Amniotic stem cell (primary cell): ENCODE measurements at places on chromosomes 12 and 14.

- no peak for DNase-seq
Observed at GRCh38 chr12:131445184-131445774, 265.6 kb upstream of the SFSWAP start.

- DNase-seq, result no peak
Observed at GRCh38 chr14:102574281-102575159, 17.9 kb upstream of the RCOR1 start.

DNA sequence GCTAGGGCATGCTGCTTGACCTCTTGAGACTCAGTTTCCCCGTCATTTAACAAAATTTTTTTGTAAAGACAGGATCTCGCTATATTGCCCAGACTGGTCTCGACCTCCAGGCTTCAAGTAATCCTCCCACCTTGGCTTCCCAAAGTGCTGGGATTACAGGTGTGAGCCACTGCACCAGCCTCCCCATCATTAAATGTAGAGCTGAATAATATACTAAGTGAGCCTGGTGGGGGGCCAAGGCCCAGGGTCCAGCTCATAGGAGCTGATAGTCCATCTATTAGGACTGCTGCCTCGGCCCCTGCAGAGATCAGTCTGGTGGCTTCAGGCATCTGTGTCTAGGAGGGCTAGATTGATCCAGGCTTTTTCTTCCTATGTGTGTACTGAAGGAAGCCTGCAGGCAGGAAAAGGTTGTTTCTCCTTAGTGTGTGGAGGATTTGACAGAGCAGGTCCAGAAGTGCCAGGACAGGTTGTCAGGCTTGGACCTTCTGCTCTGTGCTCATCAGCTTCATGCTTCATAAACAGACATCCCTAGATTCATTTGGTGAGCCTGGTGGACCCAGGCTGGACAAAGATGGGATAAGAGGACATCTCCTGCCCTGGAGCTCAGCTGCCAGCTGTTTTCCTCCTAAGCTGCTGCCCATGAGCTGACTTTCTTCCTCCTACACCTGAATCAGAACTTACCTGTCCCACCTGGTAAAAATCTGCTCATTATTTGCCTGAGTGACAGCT, 135.4 kb downstream of the ZFP36L1 start:
- DNase-seq, result no peak

- DNase-seq, result no peak
Observed at GRCh38 chr12:66708704-66709456, 30.0 kb upstream of the GRIP1 start.

DNA sequence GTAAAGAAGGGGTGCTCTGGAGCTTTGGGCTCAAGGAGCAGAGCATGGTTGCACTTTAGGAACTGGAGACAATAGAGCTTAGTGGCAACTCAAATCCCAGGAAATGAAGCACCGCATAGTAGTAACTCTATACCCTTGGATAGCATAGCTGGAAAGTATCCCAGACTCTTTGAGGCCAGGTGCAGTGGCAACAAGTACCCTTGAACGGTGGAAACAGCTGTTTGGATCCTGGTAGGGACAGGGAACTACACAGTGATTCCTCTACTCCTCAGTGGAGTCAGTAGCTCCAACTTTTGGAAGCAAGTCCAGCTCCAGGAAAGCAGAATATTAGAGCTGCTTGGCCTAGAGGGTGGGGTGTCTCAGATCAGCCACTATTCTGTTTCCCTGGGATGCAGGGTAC, 129.0 kb upstream of the WSCD2 start:
- DNase-seq, result no peak
